Fibroblast of lung (primary cell): ENCODE measurements at places on chromosomes 2 and 18. TPM values are rescaled to one million over a fixed set of nuclear protein-coding genes. Genes with fewer than 3 reads are reported as not detected.

GRCh38 chr2:81658227-81658626, 1353.7 kb upstream of the LRRTM1 start:
- no peak for DNase-seq

DNA sequence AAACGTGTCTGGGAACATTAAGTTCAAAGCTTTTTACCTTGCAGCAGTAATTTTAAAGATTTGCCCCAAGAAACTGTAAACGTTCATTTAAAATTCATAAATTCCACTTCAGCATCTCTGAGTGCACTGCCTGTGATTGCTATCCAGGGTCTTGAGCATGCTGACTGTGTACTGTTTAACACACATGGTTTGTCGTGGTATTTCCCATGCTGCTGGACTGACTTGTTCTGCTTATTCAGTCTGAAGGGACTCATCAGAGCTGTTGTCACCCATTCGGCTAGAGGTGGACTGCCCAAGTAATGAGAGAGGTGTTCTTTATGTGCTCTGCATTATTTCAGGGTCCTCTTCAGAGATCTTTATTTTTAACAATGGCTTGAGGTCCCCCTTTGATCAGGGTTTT, 53.1 kb downstream of the RHBDD1 start:
- no peak for DNase-seq

The ADGRF3 gene
- under 0.01 TPM in 1 of 2 replicates, not detected in the other for total RNA-seq

The IWS1 gene
- total RNA-seq, result 34.7 and 44.1 TPM in 2 replicates

The CCT4 gene
- total RNA-seq, result 168 and 187 TPM in 2 replicates
